ENCODE measurements at places on chromosomes 4 and X.

GRCh38 chrX:3461397-3462165 is 115.1 kb upstream of the MXRA5 start:
- DNase-seq: no peak

DNA sequence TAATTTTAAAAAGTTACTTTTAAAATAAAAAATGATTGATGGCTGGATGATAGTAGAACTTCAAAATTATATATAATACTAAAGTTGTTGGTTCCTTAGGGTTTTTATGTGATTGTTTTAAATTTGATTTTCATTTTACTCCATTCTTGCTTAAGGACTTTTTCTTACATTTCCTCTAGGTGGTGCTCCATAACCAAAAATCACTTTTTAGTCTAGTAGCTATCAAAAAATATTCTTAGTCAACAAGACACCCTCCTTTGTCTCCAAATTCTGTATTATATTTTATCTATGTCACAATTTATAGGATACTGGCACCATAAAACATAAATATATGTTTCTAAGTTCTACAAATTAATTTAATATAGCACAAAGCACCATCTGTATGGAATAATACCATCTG is 67.2 kb upstream of the BRWD3 start:
- DNase-seq: no peak

- DNase-seq: no peak
Observed at GRCh38 chr4:66906314-66906713, 639.0 kb downstream of the CENPC start.

- DNase-seq: no peak
Observed at GRCh38 chr4:87014284-87014782, 79.5 kb downstream of the AFF1 start.

DNA sequence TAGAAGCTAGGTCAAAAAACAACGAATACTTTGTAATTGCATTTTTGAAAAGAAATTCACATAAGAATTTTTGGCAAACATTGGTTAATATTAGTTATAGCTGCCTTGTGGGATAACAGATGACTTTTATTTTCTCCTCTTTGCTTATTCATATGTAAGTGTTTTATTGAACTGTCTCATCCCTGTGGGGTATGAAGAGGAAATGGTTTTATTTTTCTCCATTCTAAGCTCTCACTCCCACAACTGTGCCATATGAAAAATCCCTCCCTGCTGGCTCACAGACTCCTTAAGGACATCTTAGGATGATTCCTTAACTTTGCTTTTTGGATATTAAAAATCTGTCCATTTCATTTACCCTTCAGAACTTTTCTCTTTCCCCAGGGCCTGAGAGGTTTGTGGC is 300.6 kb downstream of the PPP1R2C start:
- DNase-seq: no peak

DNA sequence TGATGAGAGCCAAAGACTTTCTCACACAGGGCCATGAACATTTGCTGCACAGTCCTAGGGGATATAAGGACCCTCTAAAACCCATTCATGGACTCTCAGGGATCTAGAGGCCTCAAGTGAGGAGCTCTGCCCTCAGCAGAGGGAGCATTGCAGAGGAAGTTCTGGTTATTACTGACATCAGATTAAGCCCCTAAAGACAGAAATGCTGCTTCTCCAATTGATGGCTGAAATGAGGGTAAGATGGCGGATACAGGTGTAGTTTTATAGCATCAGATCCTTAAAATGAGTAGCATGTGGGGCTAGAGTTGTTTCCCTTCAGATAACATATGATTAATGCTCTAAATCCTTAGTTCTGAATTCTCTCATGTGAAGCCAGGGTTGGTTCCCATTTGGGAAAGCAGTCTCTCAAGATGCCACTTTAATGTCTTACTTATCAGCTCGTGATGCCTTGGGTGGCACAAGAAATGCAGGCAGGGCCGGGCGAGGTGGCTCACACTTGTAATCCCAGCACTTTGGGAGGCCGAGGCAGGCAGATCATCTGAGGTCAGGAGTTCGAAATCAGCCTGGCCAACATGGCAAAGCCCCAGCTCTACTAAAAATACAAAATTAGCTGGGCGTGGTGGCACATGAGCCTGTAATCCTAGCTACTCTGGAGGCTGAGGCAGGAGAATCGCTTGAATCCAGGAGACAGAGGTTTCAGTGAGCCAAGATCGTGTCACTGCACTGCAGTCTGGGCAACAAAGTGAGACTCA is 7.9 kb downstream of the RHOH start:
- DNase-seq: no peak

DNA sequence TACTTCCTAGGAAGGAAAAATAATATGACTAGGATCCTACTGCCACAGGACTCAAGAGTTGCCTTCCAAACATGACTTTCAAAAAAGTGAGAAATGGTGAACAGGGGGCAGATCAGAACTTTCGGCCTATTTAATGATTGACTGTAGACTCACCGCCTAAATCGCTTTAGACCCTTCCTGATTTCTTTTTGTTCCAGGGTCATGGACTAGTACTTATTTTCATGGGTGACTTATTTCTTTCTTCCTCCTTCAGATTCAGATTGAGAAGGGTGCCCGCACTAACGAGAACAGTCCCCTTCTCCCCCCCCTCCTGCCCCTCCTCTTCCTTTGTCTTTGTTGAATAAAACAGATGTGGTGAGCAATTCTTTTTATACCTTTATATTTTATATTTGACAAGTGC is 48.0 kb upstream of the KLHL8 start:
- DNase-seq: no peak

DNA sequence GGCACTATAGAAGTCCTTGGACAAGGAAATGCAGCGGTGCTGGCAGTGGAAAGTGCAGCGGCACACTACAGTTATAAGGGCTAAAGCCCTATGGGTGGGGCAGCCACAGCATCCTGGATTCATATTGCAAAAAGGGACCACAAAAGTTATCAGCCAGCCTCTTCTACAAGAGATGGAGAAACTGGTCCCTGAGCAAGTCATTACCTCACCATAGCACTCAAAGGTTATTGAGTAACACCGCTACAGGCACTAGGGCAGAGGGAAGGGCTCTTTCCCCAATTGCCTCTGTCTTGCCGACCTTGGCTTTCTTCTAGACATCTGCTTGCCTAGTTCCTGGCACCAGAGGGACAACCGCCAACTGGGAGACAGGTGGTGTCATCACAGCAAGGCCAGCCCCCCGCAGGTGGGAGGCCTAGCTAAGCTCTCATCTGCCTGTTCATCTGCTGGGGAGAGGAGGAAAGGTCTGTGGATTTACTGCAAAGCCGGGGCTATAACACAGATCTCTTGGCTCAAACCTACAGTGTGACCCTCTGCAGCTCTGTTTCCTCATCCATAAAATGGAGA is 600.0 kb downstream of the BCOR start:
- no peak for DNase-seq

DNA sequence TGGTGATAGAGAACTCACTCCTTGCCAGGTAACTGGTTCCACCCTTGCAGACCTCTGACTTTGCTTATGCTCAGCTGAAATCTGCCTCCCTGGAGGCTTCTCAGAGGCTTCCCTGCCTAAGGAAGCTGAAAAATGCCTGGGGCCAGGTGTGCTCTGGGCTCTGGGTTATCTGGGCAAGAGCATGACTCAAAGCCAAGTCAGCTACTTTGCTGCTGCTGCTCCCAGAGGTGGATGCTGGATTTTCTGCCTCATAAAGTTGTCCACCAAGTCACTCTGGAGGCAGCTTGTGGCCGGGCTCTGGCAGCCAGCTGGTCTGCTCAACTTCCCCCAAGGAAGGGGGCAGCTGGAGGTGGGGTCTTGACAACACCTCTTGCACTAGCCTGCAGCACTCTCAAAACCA is 132.7 kb downstream of the PJA1 start:
- DNase-seq: no peak

- DNase-seq: no peak
Observed at GRCh38 chr4:139955600-139955999, 198.4 kb downstream of the MAML3 start.

GRCh38 chrX:129980540-129981199 is 1.8 kb upstream of the BCORL1 start:
- DNase-seq: no peak

DNA sequence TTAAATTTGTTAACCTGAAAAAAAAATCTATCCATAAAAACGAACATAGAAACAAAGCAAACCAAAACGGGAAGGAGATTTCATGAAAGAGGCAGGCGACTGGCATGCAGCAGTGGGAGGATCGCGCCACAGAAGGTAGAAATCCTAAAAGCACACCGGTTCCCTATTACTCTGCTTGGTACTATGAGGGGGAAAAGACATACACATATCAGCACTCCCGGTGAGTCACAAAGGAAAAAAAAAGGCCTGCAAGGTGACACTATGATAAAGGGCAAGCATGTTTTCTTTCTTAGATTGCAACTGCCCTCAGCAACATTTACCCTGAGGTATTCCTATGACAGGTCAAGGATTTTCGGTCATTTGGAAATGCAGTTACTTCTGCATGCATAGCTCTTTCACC is 60.6 kb upstream of the NAP1L5 start:
- DNase-seq: no peak

GRCh38 chrX:96204928-96205327 is 479.7 kb upstream of the DIAPH2 start:
- no peak for DNase-seq

- no peak for DNase-seq
Observed at GRCh38 chrX:7076245-7076661, 71.3 kb upstream of the STS start.

DNA sequence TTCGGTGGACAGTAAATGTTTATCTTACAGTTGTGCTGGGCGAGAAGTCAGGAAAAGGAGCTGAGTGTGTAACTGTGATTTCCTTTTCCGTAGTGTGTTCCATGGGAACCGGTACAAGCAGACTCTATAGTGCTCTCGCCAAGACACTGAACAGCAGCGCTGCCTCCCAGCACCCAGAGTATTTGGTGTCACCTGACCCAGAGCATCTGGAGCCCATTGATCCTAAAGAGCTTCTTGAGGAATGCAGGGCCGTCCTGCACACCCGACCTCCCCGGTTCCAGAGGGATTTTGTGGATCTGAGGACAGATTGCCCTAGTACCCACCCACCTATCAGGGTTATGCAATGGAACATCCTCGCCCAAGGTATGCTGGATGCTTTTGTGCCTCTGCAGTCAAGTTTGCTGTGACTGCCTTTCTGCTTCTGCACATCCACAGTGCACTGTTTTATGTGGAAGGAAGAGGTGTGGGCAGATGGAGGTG is 27.4 kb downstream of the NOCT start:
- no peak for DNase-seq

GRCh38 chr4:21765810-21766407 is 182.7 kb downstream of the KCNIP4 start:
- DNase-seq: no peak
